ENCODE measurements at places on chromosomes 5 and 9. TPM values are rescaled to one million over a fixed set of nuclear protein-coding genes. Genes with fewer than 3 reads are reported as not detected.
A peak's percentile ranks its signal among the peaks of the same experiment; 100 is the strongest.

DNA sequence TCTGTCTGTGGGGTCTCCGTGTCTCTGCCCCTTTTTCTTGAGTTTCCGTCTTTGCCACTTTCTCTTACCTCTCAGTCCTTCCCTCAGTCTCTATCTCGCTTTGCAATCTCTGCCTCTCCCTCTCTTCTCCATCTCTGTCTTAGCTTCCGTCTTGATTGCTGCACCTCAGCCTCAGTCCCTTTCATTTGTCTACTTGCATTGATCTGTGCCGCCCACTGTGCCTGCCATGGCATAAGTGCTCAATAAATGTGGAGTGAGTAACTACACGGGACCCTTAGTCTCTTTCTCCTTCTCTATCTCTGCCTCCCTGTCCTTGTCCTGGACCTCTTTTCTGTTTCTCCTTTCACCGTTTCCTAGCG, 6.6 kb downstream of the PCDHGC5 start:
- no peak for DNase-seq

DNA sequence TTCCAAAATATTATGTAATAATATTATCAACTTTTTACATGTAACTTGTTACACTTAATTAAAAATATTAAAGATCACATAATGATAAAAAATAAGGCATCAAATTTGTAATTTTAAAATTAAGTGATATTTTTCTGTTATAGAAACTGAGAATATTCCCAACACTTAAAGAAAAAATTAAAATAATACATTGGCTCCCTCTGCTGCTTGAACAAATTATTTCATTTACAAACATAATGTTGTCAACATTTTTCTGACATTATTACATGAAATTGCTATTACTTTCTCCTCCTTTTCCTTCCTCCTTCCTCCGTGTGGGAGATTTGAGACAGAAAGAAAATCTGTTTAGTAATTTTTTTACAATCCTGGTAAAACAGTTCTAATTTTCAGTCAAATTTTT, 42.3 kb downstream of the RNF180 start:
- DNase-seq: no peak

DNA sequence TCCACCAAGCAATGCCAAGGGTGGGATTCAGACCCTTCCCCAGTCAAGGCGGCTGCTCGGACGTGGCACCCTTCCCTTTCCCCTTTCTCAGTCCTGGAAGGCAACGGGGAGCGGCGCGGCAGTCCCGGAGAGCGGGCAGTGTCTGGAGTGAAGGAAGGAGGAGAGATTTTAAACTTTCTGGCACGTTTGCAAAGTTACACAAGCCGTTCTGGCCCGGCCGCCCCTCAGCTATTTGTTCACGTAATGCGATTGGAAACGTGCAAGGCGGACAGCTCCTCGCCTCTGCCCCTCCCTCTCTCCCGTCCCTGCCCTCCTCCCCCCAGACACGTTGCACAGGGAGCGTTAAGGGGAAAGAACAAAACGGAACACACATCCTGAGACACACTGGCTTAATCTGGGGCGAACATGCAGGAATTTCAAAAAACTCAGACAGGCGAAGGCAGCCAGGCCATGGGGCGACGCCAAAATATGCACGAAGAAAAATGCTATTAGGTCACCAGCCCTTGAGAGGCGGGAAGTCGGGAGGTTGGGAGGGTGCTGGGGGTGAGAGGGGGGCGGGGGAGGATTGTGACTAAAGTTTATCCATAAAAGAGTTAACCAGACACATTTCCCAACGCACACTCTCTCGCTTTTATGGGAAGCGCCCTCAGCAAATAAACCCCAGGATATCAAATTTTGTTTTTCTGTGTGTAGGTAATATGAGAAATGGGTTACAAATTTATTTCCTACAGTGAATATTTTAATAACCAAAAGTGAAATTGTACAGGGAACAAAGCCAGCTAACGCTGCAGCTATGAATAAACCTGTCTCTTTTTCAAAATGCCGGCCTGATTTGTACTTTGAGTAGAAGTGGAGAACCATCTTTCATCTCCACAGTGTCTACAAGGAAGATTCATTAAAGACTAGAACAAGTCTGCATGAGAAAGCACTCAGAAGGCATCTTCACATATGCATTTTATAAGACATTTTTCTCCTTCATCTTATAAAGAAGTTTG, at the start of gene LOX:
LOX (minus strand) TSS at position 144 of the 995 bp plus-strand sequence. CDS start 274 bp downstream, outside the sequence.
- DNase-seq: peak; percentile 45

GRCh38 chr9:138045541-138046490, 168.2 kb downstream of the CACNA1B start:
- DNase-seq: peak; percentile 2

DNA sequence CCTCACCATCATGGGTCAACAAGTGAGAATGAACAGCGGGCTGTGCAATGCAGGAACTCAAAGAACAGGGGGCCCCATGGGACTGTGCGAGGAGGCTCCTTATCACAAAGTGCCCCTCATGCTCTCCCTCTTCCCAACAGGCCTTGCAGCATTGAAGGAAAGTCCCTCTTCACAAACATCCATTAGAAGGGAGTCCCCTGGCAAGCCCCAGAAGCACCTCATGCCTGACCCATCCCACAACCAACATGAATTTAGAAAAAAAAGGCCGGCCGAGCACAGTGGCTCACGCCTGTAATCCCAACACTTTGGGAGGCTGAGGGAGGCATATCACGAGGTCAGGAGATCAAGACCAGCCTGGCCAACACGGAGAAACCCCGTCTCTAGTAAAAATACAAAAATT, 122.6 kb upstream of the FSTL4 start:
- no peak for DNase-seq

GRCh38 chr9:115597330-115597895, 479.5 kb upstream of the TNC start:
- no peak for DNase-seq

DNA sequence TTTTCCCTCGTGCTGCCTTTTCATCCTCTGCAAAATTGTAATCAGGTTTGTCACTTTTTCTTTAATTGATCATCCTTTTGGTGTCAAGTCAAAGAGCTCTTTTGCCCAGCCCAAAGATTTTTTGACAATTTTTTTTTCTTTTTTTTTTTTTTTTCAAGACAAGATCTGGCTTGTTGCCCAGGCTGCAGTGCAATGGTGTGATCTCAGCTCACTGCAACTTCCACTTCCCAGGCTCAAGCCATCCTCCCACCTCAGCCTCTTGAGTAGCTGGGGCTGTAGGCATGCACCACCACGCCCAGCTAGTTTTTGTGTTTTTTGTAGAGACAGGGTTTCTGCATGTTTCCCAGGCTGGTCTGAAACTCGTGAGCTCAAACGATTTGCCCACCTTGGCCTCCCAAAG, 36.7 kb downstream of the CDK7 start:
- no peak for DNase-seq

- no peak for DNase-seq
Measured at GRCh38 chr5:173771725-173772383, 116.3 kb upstream of the CPEB4 start.

DNA sequence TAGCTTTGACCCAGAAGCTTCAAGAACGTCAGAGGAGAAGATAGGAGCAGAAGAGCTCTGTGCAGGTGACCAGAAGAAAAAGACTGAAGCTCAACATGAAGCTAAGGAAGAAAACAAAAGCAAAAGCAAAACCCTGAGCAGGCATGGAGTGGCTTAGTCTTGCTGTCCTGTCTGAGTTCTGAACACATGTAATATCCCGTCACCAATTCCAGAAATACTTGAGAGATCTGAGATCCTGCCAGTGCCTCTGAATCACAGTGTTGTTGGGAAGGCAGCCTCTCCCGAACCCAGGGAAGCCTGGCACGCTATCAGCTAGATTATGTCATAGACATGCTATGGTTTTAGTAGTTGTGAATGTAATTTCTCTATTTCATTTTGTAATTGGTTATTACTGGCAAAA, 235.7 kb downstream of the ICE1 start:
- DNase-seq: no peak

DNA sequence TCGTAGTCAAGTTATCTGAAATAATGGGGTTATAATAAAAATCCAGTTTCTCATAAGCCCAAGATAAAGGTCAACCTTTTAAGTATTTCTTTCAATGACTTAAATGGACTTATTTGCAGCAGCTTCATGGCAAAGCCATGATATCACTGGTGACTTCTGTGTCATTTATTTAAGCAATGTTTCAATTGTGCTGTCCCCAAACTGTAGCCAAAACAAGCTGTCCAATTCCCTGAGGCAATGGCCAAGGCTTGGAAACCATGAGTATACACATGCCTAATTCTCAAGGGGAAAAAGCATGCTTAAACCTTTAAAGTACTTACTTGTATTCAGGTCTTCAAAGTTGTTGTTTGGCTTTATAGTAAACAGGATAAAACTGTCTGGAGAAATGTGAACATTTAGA, 376.4 kb upstream of the TNC start:
- no peak for DNase-seq

DNA sequence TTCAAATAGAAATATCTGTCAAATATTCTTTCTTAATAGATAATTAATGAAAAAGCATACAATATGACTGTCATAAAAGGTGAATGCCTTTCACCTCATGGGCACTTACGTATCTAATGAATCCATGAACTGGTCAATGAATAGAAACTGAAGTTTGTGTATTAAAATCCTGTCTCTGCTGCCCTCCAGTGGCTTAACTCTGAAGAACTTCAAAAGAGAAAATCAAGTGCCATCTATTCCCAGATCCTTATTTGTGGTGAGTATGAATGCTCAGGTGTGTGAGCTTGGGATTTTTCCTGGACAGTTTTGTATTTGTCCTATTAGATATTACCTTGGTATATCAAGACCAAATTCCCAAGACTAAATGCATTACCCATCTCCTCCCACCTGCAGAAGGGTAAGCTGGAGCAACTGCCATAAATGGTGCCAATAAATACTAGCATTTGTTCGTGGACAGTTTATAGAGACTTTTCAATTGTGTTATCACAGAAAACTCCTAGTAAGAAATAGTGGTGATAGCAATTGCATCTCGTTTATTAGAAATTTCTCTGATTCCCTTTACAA, 44.0 kb upstream of the SVEP1 start:
- DNase-seq: no peak

DNA sequence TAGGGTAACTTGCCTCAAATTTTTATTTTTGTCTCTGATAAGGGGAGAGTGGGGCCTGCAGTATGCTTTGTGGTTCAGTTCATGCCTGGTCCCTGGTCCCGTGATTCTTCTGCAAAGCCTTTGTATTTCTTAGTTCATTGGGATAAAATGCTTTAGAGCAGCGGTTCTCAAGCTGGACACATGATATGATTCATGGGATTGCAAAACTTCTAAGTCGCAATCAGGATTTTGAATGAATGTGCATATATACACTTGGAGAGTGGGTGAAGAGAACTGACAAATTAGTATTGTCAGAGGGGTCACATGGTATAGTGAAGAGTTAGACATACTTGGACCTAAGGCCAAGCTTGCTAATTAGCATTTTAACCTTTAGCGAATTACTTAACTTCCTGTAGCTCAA, 265.4 kb upstream of the KLF9 start:
- no peak for DNase-seq

DNA sequence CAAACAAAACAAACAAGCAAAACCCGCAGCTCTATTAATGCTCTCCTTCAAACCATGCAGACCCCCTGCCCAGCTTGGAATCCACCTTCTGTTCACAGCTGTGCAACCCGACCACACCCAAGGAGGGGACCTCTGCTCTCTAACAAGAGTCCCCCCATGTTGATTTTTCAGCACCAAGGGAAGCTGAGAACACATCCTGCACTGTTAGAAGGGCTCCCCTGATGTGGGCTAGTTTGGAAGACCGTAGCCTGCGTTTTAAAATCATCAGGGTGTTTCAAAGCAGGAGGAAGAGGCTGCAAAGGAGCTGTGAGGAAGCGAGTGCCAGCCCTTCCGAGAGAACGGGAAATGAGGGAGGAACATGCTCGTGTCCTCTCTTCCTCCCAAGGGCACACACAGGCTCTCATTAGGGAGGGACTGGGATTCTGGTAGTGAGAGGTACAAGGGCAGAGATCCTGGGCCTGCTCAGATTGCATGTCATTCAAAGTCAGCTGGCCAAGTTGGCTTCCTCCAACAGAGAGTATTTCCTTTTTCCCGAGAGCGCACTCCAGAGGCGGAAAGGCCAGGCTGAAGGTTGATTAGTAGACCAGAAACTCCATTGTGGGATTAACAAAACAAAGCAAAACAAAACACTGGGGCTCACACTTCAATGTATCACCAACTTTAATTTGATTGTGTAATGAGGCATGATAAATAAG, 185.9 kb downstream of the SEMA6A start:
- peak; percentile 62 for DNase-seq

DNA sequence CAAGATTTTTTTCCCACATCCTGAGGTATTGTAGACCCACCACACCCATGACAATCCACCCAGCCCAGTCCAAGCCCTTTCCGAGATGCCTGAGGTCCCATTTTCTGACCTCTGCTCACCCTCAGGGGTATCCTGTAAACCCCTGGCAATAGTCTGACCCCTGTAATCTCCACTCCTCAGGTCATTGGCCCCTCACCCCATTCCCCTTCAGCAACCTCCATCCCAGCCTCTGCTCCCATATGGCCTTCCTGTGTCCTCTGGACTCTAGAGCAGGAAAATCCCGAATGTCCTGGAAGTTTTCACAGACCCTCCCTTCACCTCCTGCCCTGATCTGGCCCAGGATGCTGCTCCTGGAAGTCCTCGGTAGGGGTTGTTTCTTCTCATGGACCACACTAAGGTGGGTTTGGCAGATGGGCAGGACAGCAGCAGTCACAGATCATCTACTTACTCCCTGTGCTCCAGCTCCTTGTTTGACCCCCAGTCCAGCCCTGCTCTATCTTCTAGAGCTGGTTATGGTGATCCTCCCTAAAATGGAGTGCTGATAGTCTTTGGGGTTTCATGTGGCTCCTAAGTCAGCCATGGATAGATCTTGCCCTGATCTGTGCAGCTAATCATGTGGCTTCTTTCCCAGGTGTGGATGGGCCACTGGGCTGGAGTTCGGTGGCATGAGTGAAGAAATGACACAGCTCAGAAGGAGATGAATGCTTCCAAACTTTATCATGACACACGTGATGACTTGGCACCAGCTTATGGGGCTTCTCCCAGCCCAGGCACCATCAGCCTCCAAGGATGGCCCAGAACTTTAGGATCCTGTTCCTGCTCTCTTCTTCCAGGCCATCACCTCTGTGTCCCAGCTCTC, 12.0 kb upstream of the ACSL6 start:
- no peak for DNase-seq

- no peak for DNase-seq
Measured at GRCh38 chr5:43336159-43336558, 22.9 kb upstream of the HMGCS1 start.

- no peak for DNase-seq
Measured at GRCh38 chr5:67878933-67879332, 336.6 kb upstream of the PIK3R1 start.

DNA sequence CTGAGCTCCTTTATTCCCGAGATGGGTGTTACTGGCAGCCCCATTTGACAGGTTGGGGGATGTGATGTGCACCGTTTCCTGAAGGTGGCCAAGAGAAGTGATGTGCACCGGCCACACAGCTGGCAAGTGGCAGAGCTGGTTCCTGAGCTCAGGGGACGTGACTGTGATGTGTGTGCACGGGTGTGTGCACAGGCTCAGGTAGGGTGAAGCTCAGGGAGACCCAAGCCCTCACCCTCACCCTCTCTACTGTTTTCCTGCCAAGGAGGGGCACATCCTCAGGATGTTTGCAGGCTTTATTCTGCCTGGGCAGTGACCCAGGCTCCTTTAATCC, 56.6 kb downstream of the WWC1 start:
- DNase-seq: no peak

The PTGES gene
- total RNA-seq: 0.52 TPM

The ANKRD34B gene
- not detected for total RNA-seq

The CARD9 gene
- total RNA-seq: 0.95 TPM

The ARHGEF39 gene
- 0.11 TPM for total RNA-seq

The UBE2QL1 gene
- total RNA-seq: 32.0 TPM

The DNAH5 gene
- 0.09 TPM for total RNA-seq

The PCDHGB1 gene
- 7.7 TPM for total RNA-seq

The IRX4 gene
- total RNA-seq: 20.0 TPM

The OBP2B gene
- total RNA-seq: not detected

The MRPL50 gene
- 18.3 TPM for total RNA-seq

Measured in heart left ventricle (tissue), 16 donors.